ENCODE measurements at places on chromosomes 7 and 10.

- H3K4me3 ChIP-seq = no peak overlapping the region
- peaks cover 17% of the 10 kb centered on the region for H3K4me1 ChIP-seq
- no peaks in the 10 kb centered on the region for H3K36me3 ChIP-seq
- DNase-seq = peak; percentile 18
- no peak overlapping the region for H3K27ac ChIP-seq
Observed at GRCh38 chr10:79056736-79057391, 11.9 kb upstream of the ZMIZ1 start.

DNA sequence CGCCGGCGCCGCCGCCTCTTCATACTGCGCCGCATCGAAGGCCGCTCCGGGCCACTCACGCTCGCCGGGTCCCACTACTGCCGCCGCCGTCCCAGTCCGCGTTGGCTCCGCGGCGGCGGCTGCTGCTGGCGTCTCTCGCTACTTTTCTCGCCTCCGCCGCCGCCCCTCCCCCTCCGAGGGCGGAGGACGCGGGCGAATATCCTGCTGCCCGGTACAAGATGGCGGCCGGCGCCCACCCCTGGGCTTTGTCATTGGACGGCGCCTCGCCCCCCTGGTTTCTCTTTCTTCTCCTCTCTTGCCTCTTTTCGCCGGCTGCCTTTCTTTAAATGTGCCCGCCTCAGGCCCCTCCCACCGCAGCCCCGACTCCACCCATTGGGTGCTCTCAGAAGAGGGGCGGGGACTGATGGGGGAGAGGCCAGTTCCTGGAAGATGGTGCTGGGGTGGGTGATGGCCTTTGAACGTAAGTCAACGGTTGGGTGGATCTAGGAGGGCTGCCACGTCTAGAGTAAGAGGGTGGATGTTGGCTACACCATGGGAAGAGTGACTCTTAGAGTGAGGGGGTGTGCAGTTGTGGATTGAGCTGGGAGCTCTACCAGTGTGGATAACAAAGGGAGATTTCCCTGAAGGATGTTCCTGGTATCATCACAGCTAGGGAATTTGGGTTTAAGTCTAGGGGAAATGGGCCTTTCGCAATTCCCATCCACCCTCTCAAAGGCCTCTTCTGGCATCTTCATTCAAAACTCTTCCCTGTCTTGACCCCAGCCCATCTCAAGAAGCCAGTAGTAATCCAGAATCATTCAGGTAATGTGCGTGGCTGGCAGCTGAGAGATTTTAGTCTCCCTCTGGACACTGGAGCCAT is at the start of gene CCDC71L:
TSS of gene CCDC71L (minus strand) at position 297 of the 859 bp plus-strand sequence. CDS start at position 35, 262 bp downstream.
- H3K36me3 ChIP-seq = no peaks in the 10 kb centered on the region
- peak within 1 kb of the TSS; percentile 87 for H3K4me3 ChIP-seq
- peak; percentile 96 for DNase-seq

DNA sequence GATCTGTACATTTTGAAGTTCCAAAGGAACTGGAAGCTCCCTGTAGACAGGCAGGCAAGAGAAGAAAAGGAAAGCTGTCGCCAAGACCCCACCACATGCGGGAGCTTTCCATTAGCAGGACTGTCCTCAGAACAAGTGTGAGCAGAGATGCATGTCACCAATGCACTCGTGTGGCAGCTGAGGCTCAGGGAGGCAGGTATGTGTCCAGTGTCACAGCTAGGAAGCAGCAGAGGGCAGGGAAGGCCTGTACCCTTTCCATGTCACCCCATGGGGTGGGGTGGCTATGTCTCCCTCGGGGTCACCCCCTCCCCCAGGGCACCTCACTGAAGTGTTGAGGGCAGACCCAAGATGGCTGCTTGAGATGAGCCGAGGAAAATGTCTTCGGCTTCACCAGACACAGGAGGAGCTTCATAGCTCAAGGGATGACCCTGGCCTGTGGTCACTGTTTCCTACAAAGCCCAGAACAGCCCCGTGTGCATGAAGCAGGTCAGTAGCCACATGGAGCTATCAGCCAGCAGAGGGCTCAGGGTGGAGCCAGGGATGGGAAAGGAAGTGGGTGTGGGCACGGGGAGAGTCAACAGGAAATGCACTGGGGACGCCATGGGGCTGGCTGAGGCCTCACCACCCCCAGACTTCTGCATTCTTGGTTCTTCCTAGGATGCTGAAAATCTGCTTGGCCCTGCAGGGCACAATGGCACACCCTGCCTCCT is 96.6 kb downstream of the FAM53B start:
- H3K27ac ChIP-seq = peak overlapping the region; percentile 71
- no peak overlapping the region for H3K4me3 ChIP-seq
- DNase-seq = peak; percentile 75
- no peaks in the 10 kb centered on the region for H3K36me3 ChIP-seq

DNA sequence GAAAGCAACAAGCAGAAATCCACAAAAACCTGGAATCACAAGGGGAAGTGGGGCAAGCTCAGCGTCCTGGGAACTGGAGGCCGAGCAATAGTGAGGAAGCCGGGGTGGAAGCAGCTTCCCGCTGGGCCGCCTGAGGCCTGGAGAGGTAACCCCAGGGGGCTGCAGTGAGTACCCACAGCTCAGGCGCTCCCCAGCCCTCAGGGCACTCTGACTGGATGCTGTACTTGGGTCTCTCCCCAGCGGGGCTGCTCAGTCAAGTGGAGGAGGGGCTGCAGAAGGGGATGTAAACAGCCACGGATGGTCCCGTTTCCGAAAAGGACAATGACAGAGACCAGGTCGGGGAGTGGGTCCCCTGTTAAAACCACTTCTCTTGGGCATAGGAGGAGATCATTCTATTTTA is 50.3 kb downstream of the SLIT1 start:
- H3K27me3 ChIP-seq = no peaks in the 10 kb centered on the region
- DNase-seq = no peak
- H3K4me1 ChIP-seq = no peaks in the 10 kb centered on the region
- no peak overlapping the region for H3K27ac ChIP-seq
- H3K4me3 ChIP-seq = no peak overlapping the region

GRCh38 chr7:24035366-24036032 is 248.5 kb upstream of the NPY start:
- H3K27ac ChIP-seq = no peak overlapping the region
- DNase-seq = no peak
- no peaks in the 10 kb centered on the region for H3K4me1 ChIP-seq
- H3K36me3 ChIP-seq = no peaks in the 10 kb centered on the region

DNA sequence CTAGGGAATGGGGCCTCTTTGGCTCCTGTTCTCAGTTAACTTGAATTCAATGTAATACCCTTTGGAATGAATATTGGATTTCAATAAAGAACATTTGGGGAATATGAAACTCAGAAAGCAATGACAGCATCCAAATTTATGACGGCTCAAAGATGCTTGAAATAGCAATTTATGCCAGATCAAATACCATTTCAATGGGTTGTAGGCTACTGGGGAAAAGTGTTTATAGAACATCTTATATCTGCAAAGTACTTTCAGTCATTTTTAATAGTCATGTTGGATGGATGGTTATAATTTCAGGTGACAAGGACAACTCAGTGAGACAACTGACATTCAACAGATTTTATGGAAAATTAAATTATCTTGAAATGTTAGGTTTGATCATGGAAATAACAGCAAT is 772.7 kb downstream of the PHTF2 start:
- no peak overlapping the region for H3K4me3 ChIP-seq
- no peaks in the 10 kb centered on the region for H3K36me3 ChIP-seq
- DNase-seq = no peak
- no peak overlapping the region for H3K27ac ChIP-seq
- H3K4me1 ChIP-seq = no peaks in the 10 kb centered on the region

DNA sequence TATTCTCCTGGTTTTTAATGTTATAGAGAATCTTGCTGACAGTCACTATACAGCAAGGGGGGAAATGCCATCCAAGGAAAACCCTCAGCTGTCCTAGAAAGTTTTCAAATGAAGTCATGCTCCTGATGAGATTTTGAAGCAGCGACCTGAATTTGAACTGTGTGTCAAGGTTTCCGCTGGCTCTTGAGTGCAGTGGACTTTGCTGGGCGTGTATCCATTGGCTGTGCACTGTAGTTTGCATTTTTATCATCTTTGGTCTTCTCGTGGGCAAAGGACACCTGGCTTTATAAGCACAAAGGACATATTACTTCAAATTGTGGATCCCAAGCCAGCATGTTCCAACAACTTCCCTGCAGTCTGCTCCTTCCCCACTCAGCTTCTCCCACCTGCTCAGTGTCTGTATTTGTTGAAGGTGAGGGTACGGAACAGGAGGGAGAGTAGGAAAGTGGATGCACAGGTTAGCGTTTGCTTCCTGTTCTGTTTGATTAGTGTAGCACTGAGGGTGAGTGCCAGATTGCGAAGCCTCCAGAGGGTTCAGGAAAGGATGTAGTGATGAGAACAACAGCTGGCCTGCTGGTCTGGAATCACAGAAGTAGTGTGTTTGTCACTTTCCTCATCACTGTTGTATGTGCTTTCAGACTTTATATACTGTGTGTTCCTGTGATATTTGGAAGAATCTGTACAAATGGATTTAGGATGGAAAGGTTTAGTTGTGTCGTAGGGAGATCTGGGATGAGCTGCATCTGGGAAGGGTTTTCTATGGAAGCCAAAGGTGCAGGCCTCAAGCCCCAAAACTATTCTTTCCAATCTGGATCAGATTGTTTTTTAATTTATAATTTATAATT is 204.8 kb downstream of the BMPER start:
- H3K27me3 ChIP-seq = no peaks in the 10 kb centered on the region
- DNase-seq = no peak
- H3K4me3 ChIP-seq = no peak overlapping the region
- H3K4me1 ChIP-seq = no peaks in the 10 kb centered on the region
- H3K36me3 ChIP-seq = no peaks in the 10 kb centered on the region
